Progenitor cell of endocrine pancreas (in vitro differentiated cells): ENCODE measurements at places on chromosomes 12 and 14. TPM values are rescaled to one million over a fixed set of nuclear protein-coding genes. Genes with fewer than 3 reads are reported as not detected.

Gene LAG3
- 2.2 and 2.5 TPM in 2 replicates for total RNA-seq

GRCh38 chr14:86168371-86168770 lies 638.4 kb downstream of the FLRT2 start:
- no peak for DNase-seq

DNA sequence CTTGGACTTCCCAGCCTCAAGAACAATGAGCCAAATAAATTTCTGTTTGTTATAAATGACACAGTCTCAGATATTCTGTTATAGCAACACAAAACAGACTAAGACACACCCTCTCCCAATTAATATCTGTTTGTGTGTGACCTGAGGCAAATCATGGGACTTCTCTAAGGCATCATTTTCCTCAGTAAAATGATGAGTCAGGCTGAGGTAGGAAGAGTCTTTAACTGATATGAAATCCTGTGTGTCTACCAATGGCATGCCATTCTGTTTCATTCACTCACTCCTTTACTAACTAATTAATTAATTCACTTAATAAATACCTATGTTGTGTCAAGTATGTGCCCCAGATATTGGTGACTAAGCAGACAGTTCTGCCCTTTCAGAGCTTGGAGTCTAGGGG lies 258.4 kb upstream of the CRY1 start:
- no peak for DNase-seq

GRCh38 chr12:56676851-56677580 lies 11.1 kb downstream of the PTGES3 start:
- no peak for DNase-seq

DNA sequence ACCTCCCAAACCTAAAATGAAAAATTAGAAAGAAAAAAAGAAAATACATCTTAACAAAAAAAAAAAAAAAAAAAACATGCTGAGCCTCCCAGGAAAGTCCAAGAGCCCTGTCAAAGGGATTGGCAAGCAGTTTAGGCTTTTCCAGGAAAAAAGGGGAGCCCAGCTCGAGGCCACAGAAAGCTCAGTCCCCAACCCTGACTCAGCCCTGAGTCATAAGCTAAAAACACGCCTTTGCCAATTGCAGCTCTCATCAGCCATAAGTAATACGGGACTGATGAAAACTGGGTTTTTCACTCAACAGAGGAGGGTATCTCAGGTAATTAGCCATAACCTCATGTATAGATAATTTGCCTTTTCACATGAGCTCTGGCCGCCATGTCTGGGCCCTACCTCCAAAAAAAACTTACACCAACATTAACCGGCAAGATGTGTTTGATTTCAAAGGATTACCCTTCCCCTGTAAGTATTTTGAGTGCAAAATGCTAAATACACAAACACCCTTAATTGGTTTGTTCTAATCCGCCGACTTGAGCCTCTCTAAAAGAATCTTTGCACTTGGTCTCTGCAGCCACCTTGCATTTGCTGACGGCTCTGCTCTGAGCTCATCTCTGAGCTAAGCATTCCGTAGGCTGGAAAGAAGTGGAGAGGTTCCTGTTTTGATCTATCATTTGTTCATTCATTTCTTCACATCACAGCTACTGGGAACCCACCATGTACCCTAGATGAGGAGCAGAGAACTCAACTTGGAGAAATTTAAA lies 319.2 kb downstream of the BCL11B start:
- DNase-seq = no peak

DNA sequence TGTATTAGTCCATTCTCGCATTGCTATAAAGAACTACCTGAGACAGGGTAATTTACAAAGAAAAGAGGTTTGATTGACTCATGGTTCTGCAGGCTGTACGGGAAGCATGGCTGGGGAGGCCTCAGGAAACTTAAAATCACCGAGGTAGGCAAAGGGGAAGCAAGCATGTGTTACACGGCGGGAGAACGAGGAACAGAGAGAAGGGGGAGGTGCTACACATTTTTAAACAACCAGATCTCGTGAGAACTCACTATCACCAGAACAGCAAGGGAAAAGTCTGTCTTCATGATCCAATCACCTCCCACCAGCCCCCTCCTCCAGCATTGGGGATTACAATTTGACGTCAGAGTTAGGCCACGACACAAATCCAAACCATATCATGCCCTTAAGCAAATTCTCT lies 13.3 kb upstream of the MAX start:
- no peak for DNase-seq

DNA sequence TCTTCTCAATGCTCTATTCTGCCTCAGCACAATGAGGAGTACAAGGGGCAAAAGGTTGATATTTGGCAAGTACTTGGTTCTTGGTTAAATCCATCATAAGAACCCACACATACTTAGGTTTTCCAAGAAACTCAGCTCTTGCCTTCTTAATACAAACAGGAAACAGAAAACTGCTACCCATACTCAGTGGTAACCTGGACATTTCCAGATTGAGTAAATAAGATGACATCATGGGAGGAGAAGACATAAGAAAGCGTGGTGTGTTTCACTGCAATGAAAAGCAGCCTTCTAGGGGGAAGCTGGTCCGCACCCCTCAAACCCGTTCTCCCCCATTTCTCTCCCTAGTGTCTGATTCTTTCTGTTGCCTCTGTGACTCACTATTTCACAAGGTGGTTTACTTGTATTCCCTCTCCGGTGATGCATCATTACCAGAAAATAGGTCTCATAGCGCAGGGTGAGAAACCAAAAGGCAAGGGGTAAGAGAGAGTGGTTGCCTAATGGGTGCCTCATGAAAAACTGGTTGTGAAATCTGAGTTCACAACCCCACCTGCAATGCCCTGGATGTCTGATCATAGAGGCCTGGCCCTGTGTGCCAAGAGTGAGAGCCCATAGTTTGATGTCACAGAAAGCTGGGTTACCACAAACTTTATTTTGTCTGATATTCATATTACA lies 326.5 kb upstream of the TBX3 start:
- no peak for DNase-seq

Gene POTEM
- total RNA-seq = not detected in 2 replicates

- DNase-seq = no peak
Observed at GRCh38 chr14:75427126-75427481, 718 bp upstream of the JDP2 start.

DNA sequence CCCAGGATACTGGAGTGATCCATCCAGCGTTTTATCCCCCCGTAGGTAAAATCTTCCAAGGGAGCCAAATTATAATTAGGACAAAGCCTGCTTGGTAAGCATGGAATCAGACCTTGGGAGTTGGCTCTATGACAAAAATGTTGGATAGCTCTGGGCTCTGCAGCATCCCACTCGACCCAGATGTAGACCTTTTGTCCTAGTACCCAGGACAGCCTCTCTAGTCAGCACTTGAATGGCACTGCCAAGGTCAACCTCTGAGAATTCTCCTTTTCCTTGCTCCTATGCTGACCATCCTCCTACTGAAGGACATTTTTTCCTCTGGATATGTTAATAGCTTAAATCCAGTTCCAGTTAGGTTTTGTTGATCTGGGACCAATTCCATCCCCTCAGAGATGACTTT lies 104.7 kb upstream of the SLC35F4 start:
- no peak for DNase-seq

- DNase-seq = no peak
Observed at GRCh38 chr12:86138770-86139169, 117.4 kb downstream of the MGAT4C start.

GRCh38 chr12:30485230-30485890 lies 210.3 kb downstream of the IPO8 start:
- DNase-seq = no peak

DNA sequence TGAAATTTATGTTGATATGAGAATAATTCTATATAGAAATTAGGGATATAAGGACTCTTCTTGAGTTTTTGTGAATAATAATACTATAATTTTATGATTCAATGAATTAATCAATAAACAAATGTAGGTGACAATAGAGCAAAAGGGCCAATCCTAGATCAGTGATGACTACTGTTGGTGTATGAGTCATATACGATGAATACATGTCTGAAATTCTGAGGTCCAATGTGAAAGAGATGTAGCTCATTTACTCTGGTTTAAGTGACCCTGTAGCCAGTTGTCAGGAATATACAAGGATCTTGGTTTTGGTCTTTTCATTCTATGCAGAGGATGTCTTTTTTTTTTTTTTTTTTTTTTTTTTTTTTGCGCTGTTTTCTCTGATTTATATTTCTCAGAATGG lies 72.1 kb upstream of the RTL1 start:
- DNase-seq = no peak

DNA sequence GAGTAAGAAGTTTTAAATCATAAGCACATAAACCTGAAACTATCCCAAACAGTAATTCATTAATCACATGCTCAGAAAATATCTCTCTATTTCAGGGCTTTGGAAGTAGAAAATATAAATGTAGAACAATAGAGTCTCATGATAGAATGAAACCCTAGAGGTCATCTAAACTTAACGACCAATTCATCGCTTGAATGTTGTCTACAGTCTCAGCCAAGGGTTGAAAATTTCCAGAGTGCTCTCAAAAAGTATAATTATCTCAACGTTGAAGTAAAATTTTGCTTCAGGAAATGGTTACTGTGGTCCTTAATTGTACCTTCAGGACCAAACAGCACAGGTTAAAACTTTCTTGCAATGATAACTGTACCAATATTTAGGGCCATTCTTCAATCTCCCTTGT lies 1053.6 kb upstream of the SEL1L start:
- no peak for DNase-seq

Gene MNAT1
- 51.1 and 54.1 TPM in 2 replicates for total RNA-seq

- DNase-seq = no peak
Observed at GRCh38 chr14:22794551-22794951, 20.7 kb downstream of the SLC7A7 start.

GRCh38 chr14:92486881-92487280 lies 26.7 kb upstream of the RIN3 start:
- DNase-seq = no peak

Gene CCDC196
- not detected in 2 replicates for total RNA-seq
